ENCODE measurements at places on chromosomes 12 and 14. TPM values are rescaled to one million over a fixed set of nuclear protein-coding genes. Genes with fewer than 3 reads are reported as not detected.

DNA sequence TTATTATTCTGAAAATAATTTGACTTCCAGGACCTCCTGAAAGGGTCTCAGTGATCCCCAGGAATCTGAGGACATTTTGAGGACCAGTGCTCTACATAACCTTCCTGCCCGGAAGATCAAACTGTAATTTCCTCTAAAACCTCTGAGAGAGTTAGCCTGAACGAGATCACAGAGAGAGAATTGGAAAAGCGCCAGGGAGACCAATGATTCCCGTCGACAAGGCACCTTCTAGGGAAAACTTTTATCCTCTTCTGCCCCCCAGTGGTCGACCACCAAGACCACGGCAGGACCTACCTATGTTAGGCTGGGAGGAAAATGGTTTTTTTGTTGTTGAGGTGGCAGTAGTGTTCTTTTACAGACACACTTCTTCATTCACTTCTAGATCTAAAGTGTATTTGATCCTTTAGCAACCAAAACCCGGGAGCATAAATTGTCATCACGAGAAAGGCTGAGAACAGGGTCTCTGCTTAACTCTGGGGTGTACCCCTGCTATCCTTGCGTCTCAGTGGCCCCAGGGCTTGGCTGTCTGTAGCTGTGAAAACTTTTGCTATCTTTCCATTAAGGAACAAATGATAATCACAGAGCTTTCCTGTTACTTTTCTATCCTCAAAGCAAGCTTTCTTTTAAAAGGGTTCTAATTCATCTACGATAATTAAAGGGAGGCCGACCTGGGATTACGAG lies 62.9 kb upstream of the NID2 start:
- peak; percentile 94 for DNase-seq

Gene LMO3
- polyA plus RNA-seq: 2.1 TPM

Gene POTEM
- polyA plus RNA-seq: not detected

DNA sequence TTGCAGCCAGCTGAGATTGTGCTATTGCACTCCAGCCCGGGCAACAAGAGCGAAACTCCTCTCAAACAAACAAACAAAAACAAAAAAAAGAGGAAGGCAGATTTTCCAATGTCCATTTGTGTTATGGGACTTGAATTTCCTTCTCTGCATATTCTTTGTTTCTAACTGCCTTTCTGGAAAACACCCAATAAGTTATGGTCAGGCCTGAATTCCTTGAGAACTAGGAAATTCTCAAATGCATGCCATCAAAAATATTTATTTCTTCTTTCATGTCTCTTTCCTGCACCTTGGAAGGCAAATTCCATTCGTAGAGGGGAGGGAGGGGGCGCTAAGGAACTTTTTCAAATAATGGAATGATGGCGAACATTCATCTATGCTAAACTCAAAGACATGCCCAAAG lies 117.6 kb upstream of the TMCC3 start:
- no peak for DNase-seq

DNA sequence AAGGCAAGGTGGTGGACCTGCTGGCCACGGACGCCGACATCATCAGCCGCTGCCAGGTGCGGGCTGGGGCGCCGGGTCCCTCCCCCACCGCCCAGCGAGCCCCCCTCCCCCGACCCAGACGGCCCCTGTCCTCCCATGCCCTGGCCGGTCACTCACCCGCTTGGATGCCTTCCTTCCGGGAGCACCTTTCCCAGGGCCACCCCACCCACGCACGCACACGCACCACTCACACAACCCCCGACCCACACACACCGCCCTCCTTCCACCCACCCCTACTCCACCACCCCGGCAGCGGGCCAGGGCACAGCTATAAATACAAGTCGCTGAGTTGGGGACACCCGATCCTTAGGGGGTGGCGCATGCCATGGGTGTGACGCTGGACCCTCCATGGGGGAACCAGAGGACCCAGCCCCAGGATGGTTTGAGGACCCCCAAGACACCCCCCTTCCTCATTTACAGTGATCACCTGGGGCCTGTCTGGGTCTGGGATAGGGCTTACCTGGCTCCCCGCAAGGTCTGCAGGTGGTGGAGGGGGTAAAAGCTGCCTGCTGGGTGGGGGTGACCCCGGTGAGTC lies 465 bp downstream of the ADSS1 start:
- DNase-seq: no peak

DNA sequence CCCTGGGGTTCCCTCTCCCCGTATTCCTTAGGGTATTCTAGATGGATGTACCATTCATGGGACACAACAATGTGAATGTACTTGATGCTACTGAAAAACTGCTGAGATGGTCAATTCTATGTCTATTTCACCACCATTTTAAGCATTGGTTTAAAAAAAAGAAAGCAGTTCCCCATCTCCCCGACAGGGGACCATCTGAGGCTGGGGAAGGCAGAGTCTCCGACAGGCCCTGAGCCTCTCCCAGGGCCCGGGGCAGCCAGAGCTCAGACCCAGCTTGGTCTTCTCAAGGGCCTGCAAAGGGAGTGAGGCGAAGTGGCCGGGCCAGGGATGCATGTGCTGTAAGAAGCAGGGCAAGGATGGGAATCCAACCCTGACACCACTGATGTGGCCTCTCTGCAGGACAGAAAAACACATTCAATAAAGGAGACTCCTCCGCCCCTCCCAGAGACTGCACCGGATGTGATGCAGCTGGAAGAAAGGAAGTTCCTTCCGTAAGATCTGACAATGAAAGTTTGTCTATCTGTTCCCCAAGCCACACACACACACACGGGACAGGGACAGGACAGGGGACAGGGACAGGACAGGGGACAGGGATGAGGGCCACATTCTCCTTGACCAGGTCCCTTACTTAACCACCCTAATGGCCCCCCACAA lies 234.1 kb downstream of the BCL11B start:
- no peak for DNase-seq

- DNase-seq: no peak
These were observed at the start of gene ZFHX2 for GRCh38 chr14:23551266-23552028. ZFHX2 (minus strand) TSS chr14:23551765; CDS start chr14:23535325, 16,440 bp downstream.

DNA sequence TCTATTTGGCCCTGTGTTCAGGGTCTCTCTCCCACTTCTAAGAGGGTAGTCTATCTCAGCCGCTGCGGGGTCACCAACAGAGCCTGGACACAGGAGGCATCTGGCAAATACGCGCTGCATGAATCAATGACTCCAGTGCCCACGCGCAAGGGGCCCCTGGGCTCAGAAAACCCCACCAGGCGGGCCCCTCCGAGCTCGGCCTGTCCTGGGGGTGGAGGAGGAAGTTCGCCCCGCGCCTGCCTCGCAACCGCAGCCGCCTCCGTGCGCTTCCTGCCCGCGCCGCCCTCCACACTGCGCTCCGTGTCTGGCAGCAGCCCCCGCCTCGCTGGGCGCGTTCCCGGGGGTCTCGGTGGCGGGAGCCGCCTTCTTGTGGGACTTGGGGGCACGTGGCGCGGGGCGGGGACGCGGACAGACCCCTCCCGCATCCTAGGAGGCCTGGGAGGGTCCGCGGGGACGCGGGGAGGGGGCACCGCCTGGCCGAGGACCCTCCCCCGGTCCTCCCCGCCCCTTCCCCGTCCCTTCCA lies 811 bp upstream of the FBRSL1 start:
- DNase-seq: no peak

Gene KLRD1
- 0.37 TPM for polyA plus RNA-seq

Gene SRGAP1
- polyA plus RNA-seq: 29.7 TPM

Gene TMEM63C
- 2.8 TPM for polyA plus RNA-seq

Gene LRFN5
- polyA plus RNA-seq: 13.4 TPM

Gene TAC3
- polyA plus RNA-seq: 0.80 TPM

Gene GPX2
- polyA plus RNA-seq: 1.1 TPM

GRCh38 chr12:51399891-51400290 lies 8.7 kb upstream of the GALNT6 start:
- no peak for DNase-seq

Gene VRTN
- polyA plus RNA-seq: not detected

- no peak for DNase-seq
These were observed 7.9 kb upstream of the CPSF6 start for GRCh38 chr12:69231479-69231878.

Gene MAP4K5
- 66.2 TPM for polyA plus RNA-seq

Gene PITPNM2
- 6.5 TPM for polyA plus RNA-seq

- DNase-seq: no peak
These were observed 97.9 kb downstream of the RFLNA start for GRCh38 chr12:124392667-124393413.

DNA sequence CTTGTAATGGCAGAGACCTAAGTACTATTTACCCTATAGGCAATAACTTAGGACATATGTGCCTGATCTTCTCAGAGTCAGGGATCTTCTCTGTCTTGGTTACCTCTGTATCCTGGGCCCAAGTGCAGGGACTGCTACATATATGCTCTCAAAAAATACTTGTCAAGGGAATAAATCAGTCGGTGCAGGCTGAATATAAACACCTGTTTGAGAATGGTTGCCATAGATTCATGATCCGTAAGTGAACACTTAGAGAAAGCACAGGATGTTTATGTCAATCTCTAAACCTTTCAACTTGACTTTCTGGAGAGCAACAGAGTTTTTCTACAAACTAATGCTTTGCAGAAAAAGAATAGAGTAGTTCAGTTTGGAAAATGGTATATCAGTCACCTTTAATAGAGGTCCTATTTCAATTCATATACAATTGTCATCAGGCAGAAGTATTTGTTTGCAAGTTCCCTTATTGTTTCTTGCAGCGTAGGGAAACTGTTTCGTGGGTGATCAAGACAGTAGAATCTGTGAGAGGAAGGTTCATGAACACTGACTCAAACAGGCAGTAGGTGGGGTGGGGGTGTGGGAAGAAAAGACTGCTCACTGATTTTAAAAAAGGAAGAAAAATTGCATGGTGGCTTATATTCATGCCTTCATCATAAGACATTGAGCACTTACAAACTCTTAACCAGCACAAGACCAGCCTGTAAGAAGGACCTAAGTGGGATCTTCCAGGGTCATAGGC lies 6.0 kb upstream of the UBE2N start:
- no peak for DNase-seq

DNA sequence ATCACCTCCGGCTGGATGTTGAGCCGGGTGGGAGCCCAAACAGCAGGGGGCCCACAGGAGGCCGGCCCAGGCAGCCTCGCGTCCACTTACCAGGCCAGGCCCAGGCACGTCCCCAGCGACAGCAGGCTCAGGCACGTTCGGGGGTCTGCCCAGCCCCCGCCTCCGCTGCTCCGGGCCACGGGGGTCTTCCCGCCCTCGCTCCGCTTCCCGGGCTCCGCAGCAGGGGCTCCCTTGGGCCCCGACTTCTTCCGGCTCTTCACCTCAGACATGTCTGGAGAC lies 216 bp downstream of the IKBIP start:
- DNase-seq: no peak

- DNase-seq: peak; percentile 56
These were observed 234.7 kb downstream of the CCDC91 start for GRCh38 chr12:28424965-28425364.

Gene CAPZA3
- 0.38 TPM for polyA plus RNA-seq

- no peak for DNase-seq
These were observed 362.9 kb downstream of the RAD51B start for GRCh38 chr14:68182492-68182891.

DNA sequence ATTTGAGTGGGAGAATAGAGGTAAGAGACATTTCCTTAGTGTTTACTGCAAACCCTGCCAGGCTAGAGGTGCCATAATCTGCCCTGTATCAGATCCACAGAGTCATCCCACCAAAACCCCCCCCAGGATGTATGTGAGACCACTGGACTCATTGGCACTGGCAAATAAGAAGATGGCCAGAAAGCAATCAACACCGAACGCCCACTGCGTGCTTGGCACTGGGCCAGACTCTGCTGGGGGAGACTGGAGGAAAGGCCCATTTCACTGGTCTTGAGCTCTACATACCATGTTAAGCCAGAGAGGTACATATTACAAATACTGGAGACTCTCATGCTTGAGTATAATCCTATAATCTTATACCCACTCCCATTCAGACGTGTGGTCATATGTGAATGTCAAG lies 44.0 kb downstream of the SMUG1 start:
- no peak for DNase-seq

DNA sequence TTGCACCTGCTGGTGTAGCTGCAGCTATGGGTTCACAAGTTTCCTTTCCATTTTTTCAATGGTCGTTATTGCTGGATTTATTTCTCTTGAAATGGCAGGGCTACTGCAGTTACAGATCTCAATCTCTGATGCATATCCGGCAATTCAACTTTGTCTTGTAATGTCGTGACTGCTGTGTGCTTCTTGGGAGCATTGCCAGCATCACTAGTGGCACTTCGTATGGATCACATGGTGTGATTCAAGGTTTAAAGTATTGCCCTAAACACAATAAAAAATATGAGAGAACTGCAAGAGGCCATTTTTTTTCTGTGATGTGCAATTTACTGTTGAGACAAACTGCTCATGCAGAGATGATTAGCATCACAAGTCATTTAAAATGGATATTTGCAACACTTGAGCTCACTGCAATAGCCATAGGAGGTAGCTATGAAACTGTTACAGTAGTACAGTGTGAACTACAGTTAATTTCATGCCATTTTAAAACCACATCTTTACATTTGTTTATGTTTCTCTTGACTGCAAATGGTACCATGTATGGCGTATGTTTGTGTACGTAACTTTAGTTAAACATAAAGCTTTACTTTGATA lies 217.4 kb upstream of the PDE3A start:
- DNase-seq: no peak

DNA sequence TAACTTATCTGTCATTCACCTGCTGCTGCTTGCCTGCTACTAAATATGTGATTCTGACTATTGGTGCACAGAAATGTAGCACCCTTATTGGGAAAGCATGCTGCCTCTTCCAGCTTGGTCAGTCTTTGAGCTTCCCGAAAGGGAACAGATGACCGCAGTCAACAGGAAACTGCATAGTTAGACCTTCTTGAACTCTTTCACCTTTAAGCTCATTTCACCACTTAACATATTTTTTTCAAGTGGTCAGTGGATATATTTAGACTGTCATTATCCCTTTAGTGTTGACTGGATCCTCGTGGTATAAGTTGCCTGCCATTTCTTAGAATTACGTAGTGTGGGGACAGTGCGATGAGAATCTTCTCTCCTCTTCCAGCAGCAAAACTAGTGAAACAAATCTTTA lies 224.9 kb downstream of the FBXL14 start:
- DNase-seq: no peak

DNA sequence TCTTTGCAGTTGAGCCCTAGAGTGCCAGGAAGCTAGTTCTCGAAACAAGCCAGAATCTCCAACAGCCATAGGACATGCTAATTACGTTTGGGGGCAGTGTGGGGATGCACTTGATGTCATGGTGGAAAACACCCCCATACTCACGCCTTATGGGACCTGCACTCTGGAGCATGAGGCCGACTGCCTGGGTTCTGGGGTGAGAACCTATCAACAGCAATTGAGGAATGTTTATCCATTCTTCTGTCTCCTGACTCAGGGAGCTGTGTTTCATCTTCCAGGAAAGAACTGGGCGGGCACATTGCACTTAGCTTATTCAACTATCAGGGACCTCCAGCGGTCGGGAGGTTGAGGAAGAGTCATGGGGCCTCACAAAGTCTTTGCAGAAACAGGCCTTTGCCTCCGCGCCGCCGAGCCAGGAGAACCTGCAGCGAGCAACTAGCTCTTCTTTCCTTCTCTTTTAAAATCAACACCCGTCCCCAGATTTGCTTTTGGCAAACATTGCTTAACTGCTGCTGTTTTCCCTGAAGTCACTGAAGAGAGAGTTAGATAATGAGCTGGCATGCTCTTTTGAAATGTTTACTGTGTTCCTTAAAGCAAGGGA lies 226.1 kb upstream of the DIO3 start:
- no peak for DNase-seq

- DNase-seq: peak; percentile 26
These were observed 41.0 kb downstream of the GRIN2B start for GRCh38 chr12:13940335-13940865.

Gene NPFF
- 2.1 TPM for polyA plus RNA-seq

Gene KRT83
- polyA plus RNA-seq: not detected

All from left kidney (tissue), 8 donors.